ENCODE measurements at places on chromosomes 5 and 9.

DNA sequence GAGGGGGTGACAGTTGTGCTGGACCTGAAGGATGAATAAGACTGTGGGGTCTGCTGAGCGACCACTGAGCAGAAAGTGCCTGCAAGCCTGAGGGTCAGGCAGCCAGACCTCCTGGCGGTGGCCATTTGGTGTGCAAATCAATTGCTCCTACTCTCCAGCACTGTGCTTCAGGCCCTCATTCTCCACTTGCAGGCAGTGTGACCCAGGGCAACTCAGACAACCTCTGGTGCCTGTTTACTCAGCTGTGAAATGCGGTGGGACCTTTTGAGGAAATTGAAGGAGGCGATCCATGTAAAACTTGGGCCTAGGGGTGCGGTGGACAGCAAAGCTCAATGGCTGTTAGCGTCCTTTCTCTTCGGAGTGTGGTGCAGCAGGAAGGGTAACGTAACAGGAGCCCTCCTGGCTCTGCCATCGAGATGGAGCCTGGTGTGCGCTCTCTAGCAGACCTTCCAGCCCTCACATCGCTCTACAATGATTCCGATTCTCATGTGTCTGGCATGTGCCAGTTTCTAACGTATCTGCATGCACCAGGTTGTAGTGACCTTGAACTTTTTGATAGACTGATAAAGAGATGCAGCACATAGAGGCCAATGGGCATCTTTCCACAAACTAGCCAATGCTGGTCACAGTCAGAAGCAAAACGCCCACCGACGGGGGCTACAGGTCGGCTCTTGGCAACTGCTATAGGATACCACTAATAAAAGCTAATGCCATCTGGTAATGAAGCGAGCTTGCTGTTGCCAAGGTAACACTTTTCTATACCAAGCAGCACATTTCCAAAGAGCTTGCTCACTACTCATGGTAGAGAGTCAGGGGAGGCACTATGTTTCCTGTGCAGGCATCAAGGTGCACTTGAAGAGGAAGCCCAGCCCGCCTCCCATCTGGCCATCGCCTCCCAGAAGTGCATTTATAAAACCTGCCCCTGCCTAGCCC, 159.7 kb upstream of the RAPGEF1 start:
- DNase-seq: no peak

DNA sequence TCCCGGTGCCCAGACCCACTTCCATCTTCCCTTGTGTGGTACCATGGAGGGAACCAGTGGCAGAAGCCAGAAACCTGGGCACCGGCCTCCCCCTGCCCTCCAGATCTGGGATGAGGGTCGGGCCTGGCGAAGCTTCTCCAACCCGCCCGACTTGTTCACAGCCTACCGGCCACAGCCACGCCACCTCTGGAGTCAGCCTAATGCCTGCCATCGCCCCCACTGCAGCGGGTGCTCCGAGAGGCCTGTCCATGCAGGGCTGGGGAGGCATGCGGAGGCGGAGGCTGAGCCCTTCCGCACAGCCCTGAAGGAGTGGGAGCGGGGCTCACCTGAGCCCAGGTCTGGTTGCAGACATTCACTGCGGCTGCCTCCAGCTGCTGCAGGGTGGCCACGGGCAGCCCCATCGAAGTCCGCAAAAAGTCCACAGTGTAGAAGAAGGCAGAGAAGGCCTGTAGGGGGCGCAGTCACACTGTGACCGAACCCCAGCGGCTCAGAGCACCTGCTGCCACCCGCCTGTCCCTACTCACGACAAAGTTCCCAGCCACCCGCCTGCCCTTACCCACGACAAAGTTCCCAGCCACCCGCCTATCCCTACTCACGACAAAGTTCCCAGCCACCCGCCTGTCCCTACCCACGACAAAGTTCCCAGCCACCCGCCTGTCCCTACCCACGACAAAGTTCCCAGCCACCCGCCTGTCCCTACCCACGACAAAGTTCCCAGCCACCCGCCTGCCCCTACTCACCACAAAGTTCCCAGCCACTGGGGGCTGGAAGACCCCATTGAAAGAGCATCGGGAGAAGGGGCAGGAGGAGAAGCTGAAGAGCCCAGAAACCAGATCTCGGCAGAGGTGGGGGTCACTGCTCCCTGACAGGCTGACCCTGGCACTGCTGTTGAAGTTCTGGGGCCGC, 3.8 kb upstream of the NPDC1 start:
- DNase-seq: no peak

GRCh38 chr5:76942581-76942980, 10.3 kb upstream of the CRHBP start:
- peak; percentile 63 for DNase-seq

- no peak for DNase-seq
These were observed 199.5 kb upstream of the DMRT1 start for GRCh38 chr9:642014-642413.

GRCh38 chr9:520302-520701, 305.6 kb downstream of the DOCK8 start:
- no peak for DNase-seq

- no peak for DNase-seq
These were observed 81.4 kb downstream of the TTC39B start for GRCh38 chr9:15225564-15226126.

- DNase-seq: no peak
These were observed 314.3 kb upstream of the CHD1 start for GRCh38 chr5:99243111-99243510.

GRCh38 chr9:68913054-68913453, 100.9 kb downstream of the PRKACG start:
- DNase-seq: no peak

Data from fibroblast of gingiva (primary cell).